ENCODE measurements at places on chromosomes 3 and 15. TPM values are rescaled to one million over a fixed set of nuclear protein-coding genes. Genes with fewer than 3 reads are reported as not detected.

DNA sequence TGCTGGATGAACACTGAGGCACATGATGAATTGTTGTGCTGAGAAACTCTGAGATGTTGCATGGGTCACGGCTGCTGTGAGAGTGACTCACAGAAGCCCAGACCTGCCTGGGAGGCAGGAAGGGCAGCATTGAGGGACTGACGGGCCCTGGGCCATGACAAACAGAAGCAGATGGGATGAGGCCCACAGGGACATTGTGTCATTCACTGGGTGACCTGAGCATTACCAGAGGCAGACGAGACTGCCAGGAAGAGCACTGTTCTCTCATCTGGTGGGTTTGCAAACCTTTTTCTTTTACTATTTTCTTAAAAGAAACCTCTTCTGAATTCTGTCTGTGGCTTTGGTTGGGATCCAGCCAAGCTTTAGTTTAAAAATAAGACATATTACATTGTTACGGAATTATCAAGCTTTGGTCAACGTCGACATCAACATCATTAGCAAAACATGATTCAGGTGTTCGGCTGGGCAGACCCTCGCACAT, 67.8 kb downstream of the BDH1 start:
- no peak for DNase-seq

The SAXO2 gene
- polyA plus RNA-seq, result 2.2 TPM

DNA sequence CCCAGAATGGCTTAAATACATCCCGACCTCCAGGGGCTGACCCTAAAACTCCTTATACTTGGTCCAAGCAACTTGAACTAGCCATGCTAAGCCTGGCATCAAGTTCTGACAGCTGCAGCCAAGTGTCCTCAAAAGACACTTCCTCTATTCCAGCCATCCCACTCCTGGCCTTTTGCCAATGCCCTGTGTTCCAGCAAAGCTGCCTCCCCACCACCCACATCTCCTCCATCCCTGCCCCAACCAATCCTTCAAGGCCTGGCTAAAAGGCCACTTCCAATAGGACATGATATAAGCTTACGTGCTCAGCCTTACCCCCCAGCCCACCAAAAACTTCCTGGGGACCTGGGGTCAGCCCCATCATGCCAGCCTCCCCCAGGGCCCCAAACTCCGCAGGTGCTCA, 40.9 kb downstream of the SEMA3G start:
- DNase-seq, result no peak

- DNase-seq, result no peak
These were observed 80.4 kb upstream of the SLC6A6 start for GRCh38 chr3:14322001-14322400.

- no peak for DNase-seq
These were observed 1468.9 kb upstream of the GBE1 start for GRCh38 chr3:83230376-83230775.

GRCh38 chr3:69752241-69752640, 13.0 kb downstream of the MITF start:
- no peak for DNase-seq

DNA sequence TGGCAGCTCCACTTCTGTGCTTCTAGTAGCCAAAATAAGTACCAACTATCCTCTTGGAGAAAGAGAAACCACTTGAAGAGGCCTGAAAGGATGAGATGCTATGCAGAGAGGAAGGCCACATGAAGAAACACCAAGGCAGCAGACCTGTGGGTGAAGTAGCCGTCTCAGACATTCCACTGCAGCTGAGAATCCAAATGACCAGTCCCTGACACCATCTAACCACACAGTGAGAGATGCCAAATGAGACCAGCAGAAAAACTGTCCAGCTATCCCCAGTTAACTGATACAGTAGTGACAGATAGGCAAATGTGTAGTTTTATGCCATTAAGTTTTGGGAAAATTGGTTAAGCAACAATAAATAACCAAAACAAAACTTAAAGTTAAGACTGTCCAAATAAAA, 47.9 kb upstream of the ZSCAN2 start:
- DNase-seq, result no peak

DNA sequence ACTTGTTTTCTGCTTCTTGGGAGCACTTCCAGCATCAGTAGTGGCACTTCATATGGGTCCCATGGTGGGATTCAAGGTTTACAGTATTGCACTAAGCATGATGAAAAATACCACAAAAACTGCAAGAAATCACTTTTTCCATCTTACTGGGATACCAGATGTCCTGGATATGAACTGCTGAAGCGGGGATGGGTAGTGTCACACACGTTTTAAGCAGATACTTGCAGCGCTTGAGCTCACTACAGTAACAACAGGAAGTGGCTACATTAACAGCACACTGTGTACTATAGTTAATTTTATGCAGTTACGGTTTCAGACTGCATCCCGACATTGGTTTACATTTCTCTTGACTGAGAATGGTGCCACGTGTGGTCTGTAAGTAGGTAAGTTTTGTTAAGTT, 3.5 kb upstream of the ISG20 start:
- DNase-seq, result no peak

The PCOLCE2 gene
- polyA plus RNA-seq, result 1.2 TPM

The TIGIT gene
- polyA plus RNA-seq, result 0.20 TPM

- no peak for DNase-seq
These were observed 81.9 kb downstream of the NUP210 start for GRCh38 chr3:13338231-13338630.

The HPS3 gene
- polyA plus RNA-seq, result 10.6 TPM

DNA sequence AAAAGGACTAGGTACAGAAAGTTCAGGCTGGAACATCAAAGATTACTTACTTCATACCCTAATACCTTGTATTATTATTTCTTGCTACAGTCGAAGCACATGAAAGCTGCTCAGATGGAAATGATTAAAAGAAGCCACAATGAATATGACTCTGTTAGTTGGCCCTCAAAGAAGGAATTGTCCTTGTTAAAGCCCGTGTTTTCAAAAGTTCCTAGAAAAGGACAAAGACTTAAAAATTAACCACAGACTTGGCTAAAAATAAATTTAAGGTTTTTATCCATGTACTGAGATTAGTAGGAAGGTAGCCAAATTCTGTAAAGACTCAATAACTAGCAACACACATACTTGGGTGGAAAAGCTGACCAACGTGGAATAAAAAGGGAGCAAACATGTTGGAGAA, 251.0 kb upstream of the RARB start:
- DNase-seq, result no peak

- DNase-seq, result no peak
These were observed 384 bp downstream of the KNL1 start for GRCh38 chr15:40594429-40594836.

DNA sequence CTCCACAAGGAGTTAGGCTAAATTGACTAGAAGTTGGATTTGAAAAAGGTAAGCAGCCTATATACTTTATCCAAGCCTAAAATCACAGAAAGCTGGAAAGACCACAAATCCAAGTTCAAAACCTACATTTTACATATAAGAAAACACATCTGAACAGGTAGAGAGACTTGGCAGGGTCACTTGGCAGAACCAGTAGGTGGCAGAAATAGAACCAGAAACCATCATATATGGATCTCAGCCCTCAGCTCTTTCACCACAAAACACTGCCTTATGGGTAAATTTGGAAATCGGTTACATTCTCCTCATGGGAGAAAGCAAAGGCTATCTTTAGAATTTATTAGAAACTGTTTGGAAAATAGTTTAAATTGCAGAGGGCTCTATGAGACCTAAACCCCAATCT, 44.2 kb downstream of the MKRN2 start:
- DNase-seq, result no peak

- DNase-seq, result no peak
These were observed 20.1 kb downstream of the TGM4 start for GRCh38 chr3:44894485-44894884.

DNA sequence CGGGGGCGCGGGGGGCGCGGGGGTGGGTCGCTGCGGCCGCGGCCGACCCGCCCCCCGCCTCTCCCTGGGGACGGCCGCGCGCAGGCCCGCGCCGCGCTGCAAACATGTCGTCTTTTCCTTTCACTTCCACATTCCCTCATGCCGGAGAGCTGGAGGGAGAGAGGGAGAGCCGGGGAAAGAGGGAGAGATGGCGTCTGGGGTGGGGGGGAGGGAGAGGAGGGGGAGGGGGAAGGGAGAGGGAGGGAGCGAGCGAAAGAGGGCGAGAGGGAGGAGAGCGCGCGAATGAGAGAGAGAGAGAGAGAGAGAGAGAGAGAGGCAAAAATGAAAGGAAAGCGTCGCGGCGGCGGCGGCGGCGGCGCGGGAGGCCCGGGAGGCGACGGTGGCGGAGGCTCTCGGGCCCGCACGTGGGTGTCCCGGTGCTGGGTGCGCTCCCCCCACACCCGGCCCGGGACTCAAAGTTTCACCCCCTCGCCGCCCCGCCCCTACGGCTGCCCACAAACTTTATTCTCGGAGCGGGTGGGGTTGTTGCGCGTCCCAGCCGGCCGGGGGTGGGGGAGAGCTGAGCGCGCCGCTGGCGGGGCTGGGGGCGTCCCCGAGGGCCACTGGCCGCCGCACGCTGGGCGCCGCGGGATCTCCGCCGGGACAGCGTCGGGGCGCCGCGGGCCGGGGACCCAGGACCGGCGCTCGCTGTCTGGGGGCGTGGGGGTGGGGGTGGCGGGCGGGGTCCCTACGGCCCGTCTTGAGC, 731 bp downstream of the ZNF710 start:
- DNase-seq, result no peak

DNA sequence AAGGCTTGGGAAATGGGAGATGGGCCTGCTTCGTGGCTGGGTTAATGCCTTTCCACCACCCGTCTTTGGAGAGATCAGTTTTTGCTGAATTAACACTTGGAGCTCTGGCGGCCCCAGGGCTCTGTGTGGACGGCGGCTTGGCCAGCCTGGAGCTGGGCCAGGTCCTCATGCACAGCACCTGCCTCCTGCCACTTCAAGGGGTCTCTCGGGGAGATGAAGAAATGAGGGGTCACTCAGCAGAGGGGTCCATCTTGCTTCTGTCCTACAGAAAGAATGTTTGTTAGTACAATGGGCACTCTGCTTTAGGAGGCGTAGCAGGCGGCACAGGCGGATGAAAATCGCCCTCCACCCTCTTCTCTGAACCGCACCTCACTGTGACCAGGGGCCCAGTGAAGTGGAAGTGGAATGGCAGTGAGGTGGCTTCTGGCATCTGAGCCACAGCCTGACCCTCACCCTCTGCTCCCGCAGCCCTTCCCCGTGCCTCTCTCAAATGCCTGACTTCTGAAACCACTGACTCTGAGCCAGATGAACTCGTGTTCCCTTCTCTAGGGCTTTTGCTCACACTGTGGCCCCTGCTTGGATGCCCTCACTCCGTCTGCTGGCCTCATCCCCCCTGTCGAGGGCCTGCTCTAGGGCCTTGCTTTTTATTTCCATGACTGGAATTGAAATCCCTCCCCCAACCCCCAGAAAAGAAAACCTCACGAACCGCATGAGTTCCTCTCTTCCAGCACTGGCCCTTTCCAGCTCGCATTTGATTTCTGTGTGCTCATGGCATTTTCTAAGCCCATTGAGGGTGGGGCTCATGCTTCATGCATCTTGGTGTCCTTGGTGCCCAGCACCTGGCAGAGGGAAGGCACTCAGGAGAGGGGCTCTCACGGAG, 42.2 kb downstream of the CHDH start:
- DNase-seq, result no peak

DNA sequence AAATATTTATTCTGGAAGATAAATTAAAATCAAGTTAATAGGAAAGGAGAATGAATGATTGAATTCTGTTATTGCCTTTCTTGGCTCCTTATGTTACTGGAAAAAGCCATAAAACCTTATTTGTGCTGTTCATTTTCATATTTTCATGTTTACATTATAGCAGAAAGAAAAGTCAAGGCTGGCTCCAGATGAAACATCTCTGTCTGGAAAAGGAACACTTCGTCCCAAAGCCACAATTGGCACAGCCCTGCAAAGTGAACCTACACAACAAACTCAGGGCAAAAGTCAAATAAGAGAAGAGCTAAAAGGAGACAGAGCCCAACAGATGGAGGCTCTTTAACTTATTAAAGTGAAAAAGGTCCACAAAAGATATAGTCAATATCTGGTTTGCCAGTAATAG, 73.4 kb downstream of the GTPBP8 start:
- DNase-seq, result no peak

The UACA gene
- polyA plus RNA-seq, result 137 TPM

The LNP1 gene
- 6.7 TPM for polyA plus RNA-seq

DNA sequence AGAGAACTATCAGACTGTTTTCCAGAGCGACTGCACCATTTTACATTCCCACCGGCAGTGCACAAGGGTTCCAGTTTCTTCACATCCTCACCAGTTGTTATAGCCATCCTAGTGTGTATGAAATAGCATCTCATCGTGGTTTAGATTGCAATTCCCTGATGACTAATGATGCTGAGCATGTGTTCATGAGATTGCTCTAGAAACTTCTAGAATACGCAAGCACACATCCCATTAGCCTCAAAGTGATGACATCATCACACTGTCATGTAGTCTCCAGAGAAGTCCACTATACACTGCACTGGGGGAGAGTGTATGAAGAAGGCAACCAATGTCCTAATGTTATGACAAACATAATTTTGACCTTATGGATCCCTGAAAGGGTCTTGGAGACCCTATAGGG, 30.1 kb downstream of the FBLN2 start:
- no peak for DNase-seq

GRCh38 chr15:74340150-74340549, 27.3 kb downstream of the CYP11A1 start:
- DNase-seq, result no peak

- no peak for DNase-seq
These were observed 24.6 kb downstream of the COMMD2 start for GRCh38 chr3:149727656-149728055.

- DNase-seq, result no peak
These were observed 758 bp downstream of the SELENOK start for GRCh38 chr3:53890726-53891475.

The SCN11A gene
- 2.5 TPM for polyA plus RNA-seq

The FRMD5 gene
- 0.42 TPM for polyA plus RNA-seq

DNA sequence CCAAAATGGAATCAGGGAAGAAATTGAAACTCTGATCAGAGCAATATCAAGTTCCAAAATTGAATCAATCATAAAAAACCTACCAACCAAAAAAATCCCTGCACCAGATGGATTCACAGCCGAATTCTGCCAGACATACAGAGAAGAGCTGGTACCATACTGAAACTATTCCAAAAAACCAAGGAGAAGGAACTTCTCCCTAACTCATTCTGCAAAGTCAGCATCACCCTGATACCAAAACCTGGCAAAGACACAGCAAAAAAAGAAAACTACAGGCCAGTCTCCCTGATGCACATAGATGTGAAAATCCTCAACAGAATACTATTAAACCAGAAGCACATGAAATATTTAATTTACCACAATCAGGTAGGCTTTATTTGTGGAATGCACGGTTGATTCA, 118.1 kb downstream of the MYRIP start:
- no peak for DNase-seq

DNA sequence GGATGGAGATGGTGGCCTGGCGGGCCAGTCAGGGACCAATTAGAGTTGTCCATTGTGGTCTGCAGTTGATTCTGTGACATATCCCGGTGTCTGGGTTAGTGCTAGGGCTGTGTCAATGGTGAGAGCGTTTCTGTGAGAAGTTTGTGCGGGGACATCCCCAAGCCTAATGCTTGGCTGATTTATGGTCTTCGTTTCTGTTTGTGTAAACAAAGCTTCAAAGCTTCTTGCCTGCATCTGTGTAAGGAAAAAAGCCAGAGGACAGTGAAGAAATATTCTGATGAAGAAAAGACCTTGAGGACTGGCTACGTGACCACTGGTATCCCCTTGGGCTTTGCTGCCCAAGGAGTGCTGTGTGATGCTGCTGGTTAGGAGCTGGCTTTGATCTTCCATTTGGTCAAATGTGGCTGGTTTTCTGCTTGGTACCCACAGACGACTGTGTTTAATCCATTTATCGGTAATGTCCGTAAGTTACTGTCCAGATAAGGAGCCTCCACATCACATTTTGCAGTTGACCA, 74.6 kb upstream of the LRTM1 start:
- no peak for DNase-seq

- no peak for DNase-seq
These were observed 108.6 kb upstream of the PRR20G start for GRCh38 chr3:127396473-127396872.

The EPB42 gene
- 3.0 TPM for polyA plus RNA-seq

The MDFIC2 gene
- polyA plus RNA-seq, result not detected
